ENCODE measurements at places on chromosomes 16 and 17. TPM values are rescaled to one million over a fixed set of nuclear protein-coding genes. Genes with fewer than 3 reads are reported as not detected.

GRCh38 chr16:24967074-24967473 lies 48.1 kb downstream of the ARHGAP17 start:
- DNase-seq, result no peak

DNA sequence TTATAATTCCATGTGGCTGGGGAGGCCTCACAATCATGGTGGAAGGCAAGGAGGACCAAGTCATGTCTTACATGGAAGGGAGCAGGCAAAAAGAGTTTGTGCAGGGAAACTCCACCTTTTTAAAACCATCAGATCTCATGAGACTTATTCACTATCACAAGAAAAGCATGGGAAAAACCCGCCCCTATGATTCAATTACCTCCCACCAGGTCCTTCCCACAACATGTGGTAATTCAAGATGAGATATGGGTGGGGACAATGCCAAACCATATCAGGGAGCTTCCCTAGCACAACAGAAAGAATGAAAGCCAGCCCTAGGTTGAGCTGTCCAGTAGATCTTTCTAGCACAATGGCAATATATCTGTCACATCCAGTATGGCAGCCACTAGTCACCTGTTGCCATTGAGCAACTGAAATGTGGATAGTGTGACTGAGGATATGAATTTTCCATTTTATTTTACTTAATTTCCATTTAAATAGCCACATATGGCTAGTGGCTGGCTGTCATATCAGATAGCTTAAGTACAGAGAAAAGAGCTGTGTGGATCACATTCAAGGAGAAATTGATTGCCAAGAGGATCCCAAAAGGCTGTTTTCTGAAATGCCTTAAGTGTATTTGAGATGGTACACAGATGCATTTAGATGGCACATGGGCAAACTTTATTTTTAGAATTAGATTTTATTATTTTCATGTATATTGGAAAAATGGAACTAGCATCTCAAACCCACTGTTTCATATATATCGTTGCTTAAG lies 273.0 kb downstream of the GRIN2A start:
- DNase-seq, result no peak

GRCh38 chr17:79532107-79532790 lies 78.6 kb downstream of the RBFOX3 start:
- DNase-seq, result no peak

Gene PYY
- not detected for total RNA-seq

- no peak for DNase-seq
Measured at GRCh38 chr16:81106826-81107503, 10.8 kb upstream of the GCSH start.

DNA sequence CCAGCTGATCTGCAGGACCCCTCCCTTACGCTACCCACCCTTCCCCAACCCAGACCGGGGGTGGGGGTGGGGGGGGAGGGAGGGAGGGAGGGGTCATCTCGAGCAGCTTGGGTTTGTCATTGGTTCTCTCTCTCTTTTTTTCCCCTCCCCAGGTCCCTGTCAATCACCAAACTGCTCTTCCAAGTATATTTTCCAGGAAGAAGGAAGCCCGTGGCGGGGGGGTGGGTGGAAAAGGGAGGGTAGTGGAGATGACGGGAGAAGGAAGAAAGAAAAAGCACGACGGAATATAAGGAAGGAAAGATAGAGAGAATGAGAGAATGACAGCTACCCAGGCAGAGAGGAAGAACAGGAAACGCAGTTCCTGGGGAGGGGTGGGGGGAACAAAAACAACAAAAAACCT lies 17.9 kb downstream of the SALL1 start:
- no peak for DNase-seq

Data from fibroblast of the aortic adventitia (primary cell).